ENCODE measurements at places on chromosomes 16 and 17.

DNA sequence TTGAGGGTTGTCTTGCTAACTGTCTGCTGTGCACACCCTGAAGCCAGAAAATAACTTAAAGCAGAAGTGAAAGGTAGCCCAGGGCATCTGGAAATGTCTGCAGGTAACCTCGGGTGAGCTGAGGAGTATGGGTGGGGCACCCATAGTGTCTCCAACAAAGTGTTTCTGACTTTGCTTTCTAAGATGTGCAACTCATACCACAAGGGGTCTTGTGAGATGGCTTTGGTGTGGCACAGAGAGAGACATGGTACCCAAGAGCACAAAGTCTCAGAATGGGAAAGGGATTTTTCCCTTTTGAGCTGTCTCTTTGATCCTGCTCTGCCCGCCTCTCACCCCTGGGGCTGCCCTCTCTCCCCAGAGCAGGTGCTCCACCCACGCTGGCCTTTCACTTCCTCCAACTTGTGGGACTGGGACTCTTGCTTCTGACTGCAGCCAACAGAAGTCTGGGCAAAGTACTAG lies 6.9 kb downstream of the CHD9 start:
- no peak for DNase-seq

DNA sequence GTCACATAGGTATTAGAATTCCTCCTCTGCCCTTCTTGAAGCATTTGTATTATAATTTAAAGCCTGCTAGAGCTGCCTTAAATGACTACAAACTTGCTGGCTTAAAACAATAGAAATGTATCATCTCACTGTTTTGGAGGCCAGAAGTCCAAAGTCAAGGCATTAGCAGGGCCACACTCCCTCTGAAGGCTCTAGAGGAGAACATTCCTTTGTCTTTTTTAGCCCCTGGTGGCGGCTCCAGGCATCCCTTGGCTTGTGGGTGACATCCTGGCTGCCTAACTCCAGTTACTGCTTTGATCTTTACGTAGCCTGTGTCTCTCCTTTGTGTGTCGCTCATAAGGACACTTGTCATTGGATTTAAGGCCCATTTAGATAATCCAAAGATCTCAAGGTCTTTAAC lies 186.6 kb upstream of the SALL1 start:
- no peak for DNase-seq

- DNase-seq = no peak
These were observed 5.3 kb downstream of the CYGB start for GRCh38 chr17:76532072-76532651.

DNA sequence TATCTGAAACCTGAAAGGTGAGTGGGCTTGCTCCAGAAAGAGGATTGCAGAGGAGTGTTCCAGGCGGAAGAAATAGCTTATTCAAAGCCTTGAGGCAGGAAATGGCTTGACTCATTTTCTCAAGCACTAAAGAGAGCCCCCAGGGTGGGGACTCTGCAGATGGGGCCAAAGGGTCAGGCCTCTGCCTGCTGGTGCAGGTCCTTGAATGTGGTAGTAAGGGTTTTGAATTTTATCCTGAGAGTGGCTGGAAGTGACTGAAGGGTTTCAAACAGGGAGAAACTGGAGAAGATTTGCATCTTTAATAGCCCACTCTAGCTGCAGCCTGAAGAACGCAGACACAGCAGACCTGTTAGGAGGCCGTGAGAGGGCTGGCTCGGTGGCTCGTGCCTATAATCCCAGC lies 144.4 kb downstream of the CCT6B start:
- DNase-seq = no peak

DNA sequence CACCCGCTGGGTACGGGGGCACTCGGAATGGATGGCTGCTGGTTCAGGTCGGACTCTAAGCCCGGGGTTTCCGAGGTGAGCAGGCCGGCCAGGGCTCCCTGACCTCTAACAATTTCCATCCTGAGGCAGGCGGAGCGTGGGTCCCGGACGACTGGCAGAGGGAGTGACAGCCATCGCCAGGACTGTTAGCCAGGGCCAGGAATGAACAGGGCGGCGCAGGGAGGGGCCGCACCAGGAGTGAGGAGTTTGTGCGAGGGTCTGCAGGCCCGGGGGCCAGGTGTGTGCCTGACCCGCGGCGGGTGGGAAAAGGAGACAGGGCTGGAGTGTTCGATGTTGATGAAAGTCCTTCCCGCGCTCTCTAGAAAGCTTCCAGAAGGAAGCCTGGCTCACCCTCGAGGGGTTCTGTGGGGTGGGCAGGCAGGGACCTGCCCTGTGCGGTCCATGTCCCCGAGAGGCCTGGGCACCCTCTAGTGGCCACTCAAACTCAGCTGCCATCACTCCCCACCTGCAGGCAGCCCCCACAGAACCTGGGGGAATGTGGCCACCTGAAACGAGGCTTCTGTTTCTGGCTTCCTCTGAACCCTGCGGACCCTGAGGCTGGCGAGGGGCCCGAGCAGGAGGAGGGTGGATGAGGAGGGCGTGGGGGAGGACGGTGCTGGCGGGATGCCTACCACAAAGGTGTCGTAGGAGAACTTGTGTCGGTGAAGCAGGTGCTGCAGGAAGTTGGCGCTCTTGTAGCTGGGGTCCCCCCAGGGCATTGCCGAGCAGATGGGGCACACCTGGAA lies 8.2 kb downstream of the RNF166 start:
- DNase-seq = no peak

GRCh38 chr16:85905110-85906095 lies 6.4 kb downstream of the IRF8 start:
- DNase-seq = no peak

DNA sequence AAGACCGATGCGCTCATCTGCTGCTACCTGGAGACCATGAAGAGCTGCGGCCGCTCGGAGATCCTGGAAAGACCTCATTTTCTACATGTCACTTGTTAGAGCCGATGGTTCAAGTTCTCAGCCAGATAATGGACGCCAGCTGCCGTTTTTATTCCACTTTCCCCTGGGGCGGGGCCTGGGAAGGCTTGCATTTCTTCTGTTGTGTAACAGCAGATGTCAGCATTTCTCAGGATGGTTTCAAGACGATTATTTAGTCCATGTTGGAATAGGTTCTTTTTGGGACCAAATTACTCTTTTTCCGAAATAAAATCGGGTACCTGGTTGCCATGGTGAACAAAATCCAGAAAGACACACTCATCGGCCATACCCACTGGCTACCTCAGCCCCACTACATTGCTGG lies 1418.3 kb downstream of the CDH11 start:
- no peak for DNase-seq
